ENCODE measurements at places on chromosomes 6 and 20.

DNA sequence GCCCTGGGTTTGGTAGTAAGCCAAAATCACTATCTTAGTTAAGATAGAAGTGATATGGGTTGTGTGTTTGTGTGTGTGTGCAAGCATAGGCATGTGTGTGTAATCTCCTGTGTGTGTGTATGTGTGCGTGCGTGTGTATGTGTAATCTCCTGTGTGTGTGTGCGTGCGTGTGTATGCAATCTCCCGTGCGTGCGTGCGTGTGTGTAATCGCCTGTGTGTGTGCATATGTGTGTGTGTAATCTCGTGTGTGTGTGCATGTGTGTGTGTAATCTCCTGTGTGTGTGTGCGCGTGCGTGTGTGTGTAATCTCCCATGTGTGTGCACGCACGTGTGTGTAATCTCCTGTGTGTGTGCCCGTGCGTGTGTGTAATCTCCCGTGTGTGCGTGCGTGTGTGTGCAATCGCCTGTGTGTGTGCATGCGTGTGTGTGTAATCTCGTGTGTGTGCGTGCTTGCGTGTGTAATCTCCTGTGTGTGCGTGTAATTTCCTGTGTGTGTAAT, 219.3 kb upstream of the GGTLC1 start:
- DNase-seq: no peak

GRCh38 chr6:112466373-112467151, 119.4 kb downstream of the RFPL4B start:
- no peak for DNase-seq

GRCh38 chr6:154112181-154112809, 73.3 kb downstream of the OPRM1 start:
- no peak for DNase-seq

DNA sequence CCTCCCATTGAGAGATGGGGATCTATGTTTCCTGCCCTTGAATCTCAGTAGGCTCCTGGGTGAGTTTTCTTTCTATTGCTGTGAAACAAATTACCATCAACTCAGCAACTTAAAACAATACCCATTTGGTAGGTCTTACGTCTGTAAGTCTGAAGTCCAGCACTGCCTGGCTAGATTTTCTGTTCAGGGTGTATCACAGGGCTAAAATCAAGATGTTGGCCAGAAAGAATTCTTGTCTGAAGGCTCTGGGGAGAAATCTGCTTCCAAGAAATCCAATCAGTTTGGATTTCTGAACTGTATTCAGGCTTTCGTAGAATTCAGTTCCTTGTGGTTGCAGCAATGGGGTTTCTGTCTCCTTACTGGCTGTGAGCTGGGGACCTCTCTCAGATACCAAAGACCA, 99.6 kb upstream of the SLC24A3 start:
- no peak for DNase-seq

DNA sequence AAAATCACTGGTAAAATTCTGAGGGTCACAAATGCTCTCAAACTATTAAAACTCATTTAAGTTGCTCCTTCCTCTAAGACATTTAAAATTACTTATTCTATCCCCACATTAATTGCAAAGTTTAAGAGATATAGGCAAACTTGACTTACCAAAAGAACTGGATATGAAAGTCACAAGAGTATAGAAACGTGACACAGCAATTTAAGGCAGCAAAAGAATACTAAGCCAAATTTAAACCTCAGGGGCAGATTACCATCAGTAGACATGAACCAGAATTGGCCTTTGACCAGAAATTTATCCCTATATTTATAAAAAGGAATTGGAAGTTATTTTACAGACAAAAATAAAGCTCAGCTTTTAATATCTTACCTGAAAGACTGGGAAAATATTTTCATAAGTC, 56.0 kb downstream of the MAP3K7 start:
- DNase-seq: no peak

DNA sequence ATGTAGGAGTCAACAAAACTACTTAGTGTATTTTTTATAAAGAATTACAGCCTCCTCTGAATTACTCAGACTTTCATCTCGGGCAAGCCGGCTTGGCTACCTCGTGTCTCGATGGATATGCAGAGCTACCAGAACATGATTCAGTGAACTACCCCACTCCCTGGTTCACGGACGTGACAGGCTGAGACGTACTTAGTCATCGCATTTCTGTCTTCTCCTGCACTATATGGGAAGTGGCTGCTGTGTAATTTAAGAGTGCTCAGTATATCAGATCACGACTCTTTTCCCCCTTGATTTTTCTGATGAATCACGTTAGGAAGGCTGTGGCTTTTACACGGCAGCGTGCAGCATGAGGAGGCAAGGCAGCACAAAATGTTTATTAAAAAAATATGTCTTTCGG, 302.7 kb upstream of the ZFP64 start:
- DNase-seq: peak; percentile 61

- no peak for DNase-seq
Measured at GRCh38 chr6:53734473-53735299, 60.1 kb upstream of the LRRC1 start.

DNA sequence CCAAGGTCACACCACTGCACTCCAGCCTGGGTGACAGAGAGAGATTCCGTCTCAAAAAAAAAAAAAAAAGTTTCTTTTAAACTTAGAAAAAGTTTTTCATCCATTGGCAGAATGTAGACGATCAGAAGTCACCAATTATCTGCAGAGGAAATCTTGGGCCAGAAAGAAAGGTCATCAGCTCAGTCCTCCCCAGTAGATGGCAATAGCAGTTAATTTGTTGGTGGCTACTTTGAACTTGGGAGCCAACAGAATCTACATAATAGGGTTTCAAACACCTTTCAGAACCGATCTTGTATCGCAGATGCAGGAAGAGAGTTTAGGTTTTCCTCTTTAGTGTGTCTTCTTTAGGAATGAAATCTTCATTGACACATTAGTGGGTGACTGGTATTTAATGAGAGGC, 41.7 kb downstream of the LBP start:
- DNase-seq: no peak

DNA sequence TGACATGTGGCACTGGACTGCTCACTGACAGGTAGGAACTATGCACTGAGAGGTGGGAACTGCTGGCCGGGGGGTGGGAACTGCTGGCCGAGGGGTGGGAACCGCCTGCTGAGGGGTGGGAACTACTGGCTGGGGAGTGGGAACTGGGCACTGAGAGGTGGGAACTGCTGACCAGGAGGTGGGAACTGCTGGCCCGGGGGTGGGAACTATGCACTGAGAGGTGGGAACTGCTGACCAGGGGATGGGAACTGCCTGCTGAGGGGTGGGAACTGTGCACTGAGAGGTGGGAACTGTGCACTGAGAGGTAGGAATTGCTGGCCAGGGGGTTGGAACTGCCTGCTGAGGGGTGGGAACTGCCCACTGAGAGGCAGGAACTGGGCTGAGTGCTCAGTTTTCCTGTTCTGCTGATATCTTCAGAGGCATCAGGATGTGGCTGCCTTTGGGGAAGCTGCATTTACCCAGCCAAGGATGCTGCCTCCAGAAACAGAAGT, 90.2 kb downstream of the THBS2 start:
- no peak for DNase-seq

GRCh38 chr20:18995455-18995854, 181.9 kb downstream of the SCP2D1 start:
- no peak for DNase-seq

- DNase-seq: no peak
Measured at GRCh38 chr6:144295211-144295610, 10.1 kb downstream of the UTRN start.

DNA sequence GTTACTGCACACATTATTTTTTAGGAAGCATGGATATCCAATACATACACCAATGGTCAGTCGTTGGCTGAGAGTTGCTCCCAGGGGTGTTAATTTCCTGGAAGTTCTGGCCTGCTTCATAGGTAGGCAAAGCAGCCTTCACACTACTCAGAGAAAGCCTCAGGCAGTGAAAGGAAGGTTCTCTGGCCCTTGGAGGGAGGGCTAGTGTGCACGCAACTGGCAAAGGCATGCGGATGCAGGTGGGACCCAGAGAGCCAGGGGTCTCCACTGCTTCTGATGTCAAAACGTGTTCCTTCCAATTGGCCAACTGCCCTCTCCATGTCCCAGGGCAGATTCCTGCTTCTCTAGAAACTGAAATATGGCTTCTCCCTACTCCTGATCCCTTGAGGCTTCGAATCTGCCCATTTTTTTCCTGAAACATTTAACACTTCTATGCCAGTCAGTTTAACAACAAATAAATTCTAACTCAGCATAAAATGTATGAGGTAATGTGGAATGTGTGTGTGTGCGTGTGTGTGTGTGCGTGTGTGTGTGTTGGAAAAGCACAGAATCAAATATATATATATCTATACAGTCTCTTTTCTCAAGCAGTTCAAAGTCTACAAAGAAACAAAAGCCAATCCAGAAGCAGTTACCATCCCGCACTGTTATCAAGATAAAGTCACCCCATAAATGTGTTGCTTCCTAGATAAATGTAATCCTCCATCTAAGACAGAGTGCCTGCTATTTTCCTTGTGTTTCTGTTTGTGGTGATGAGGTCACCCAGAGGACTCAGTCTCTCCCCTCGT, 94.0 kb upstream of the HIVEP1 start:
- DNase-seq: no peak

DNA sequence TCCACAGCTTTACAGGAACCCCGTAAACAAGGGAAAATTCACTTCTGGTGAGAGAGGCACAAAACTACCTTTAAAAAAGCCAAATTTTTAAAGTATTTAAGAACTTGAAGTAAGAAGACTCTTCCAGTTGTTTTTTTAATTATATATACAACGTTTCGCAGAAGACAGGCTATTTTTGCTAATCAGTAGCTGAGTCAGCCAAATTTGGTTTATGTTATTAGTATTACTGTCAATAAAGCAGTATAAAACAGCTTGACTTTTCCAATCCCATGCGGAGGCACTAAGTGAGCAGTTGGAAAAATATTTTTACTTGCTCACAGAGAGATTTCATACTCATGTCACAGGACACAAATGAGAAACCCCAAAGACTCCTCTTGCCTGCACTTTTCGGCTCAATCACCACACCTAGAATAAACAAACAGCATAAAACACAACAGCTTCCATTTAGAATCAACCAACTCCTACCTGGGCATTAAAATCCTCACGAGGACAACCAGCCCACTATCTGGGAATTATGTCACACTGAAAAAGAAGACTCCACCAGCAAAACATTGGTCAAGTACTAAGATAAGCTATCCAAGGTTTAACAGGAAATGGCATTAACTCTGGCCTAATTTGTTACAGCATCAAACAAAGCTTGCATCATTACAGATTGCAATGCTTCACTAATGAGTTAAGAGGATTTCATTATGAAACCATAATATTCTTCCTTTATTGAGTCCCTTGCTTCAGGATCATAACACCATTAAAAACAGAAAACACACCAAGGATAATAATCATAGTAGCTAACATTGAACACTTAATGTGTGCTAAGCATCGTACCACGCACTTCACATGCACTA, 26.3 kb downstream of the ELOVL5 start:
- DNase-seq: no peak
